ENCODE measurements at places on chromosomes 4 and X. TPM values are rescaled to one million over a fixed set of nuclear protein-coding genes. Genes with fewer than 3 reads are reported as not detected.

Gene TSPAN5
- total RNA-seq, result 4.5 TPM

Gene PABPC1L2A
- not detected for total RNA-seq

Gene KLB
- total RNA-seq, result 0.75 TPM

Gene ZNF157
- total RNA-seq, result not detected

Gene CFAP47
- total RNA-seq, result 3.4 TPM

Gene PLP1
- not detected for total RNA-seq

Gene RASSF6
- 0.52 TPM for total RNA-seq

Gene XK
- total RNA-seq, result 0.26 TPM

Gene HSFX2
- total RNA-seq, result not detected

Gene GPR173
- not detected for total RNA-seq

Gene NALF2
- total RNA-seq, result 3.2 TPM

Gene FRMD7
- total RNA-seq, result not detected

Gene SFRP2
- not detected for total RNA-seq

Gene PACRGL
- total RNA-seq, result 21.7 TPM

Gene STATH
- total RNA-seq, result not detected

Gene GEMIN8
- 18.7 TPM for total RNA-seq

Gene WAS
- not detected for total RNA-seq

Gene SHISA3
- total RNA-seq, result not detected

Gene SMARCA1
- total RNA-seq, result 14.1 TPM

Gene GSTCD
- total RNA-seq, result 16.1 TPM

Gene PCDH18
- not detected for total RNA-seq

Gene ODAM
- not detected for total RNA-seq

Gene KLHL5
- total RNA-seq, result 86.1 TPM

Gene ERCC6L
- 3.4 TPM for total RNA-seq

Gene P2RY8
- total RNA-seq, result not detected

Data from Caki2 (cell line).